ENCODE measurements at places on chromosomes 2 and 18. TPM values are rescaled to one million over a fixed set of nuclear protein-coding genes. Genes with fewer than 3 reads are reported as not detected.

DNA sequence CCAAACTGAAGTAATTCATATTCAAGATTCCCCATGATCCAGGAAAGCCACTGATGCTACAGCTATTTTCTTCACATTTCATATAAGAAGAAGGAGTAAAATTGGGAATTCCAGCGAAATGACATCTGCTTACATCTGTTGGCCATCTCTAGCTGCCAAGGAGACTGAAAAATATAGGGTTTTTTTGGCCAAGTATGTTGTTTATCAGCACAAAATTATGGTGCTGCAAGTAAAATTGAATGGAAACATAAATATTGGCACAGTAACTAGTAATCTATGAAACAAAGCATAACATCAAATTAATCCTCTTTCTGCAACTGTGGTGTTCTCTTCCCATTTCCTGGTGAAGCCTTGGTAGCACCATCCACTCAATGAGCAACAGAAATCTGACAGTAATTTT, 649.5 kb upstream of the ZNF804A start:
- DNase-seq, result peak; percentile 17

DNA sequence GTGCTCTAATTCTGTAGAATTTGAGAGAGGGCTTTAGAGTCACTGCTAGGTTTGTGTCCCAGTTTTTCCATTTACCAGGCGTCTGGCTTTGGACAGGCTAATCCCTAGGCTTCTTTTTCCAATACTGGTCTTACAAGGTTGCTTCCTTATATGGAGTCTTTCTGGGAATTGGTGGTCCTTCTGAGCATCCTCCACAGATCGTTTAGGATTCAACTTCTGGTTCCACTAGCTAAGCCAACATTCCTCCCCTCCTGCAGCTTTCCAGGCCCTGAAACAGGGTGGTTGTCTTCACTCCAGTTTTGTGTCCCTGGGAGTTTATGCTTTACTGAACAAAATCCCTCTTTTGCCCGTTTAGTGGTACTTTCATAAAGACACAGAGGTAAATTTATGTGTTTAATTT, 170.6 kb downstream of the CERS6 start:
- no peak for DNase-seq

DNA sequence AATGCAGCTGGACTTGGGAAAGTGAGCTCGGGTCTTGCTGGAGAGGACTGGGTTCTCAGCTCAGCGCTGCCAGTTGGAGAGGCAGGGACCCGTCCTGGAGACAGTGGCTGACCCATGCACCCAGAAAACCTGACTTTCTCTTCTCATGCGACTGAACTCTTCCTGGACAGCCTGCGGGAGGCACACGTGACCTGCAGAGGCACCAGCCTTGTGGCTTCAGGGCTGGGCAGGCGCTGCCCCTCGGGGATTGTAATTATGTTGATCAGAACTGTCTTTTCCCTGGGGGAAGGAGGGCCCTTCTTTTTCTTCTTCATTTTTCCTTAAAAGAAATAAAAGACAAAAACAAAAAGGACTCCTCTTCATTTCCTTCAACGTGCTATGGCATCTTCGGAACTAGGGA, 198.1 kb downstream of the VAPA start:
- no peak for DNase-seq

DNA sequence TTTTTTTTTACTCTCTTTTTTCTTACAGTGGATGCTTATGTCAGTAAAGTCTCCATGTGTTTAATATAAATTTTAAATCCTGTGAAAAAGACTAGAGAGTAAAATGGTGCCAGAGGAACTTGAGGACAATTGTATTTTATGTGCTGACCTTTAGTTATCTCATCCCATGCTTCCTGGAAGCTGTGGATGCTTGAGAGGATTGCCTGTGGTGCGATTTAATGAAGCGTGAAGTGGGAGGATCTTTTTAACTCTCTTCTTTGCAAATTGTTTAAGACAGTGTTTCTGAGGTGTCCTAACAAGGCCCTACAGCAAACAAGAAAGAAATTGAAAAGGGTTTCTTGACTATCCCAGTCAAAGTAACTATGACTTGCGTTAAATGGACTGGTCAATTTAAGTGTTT, 84.2 kb downstream of the DTNA start:
- DNase-seq, result no peak

- no peak for DNase-seq
These were observed 120.1 kb downstream of the KCNF1 start for GRCh38 chr2:11031876-11032275.

GRCh38 chr2:161424394-161424769, 8.3 kb downstream of the TBR1 start:
- DNase-seq, result no peak

- no peak for DNase-seq
These were observed 63.5 kb downstream of the SMCHD1 start for GRCh38 chr18:2719040-2719439.

DNA sequence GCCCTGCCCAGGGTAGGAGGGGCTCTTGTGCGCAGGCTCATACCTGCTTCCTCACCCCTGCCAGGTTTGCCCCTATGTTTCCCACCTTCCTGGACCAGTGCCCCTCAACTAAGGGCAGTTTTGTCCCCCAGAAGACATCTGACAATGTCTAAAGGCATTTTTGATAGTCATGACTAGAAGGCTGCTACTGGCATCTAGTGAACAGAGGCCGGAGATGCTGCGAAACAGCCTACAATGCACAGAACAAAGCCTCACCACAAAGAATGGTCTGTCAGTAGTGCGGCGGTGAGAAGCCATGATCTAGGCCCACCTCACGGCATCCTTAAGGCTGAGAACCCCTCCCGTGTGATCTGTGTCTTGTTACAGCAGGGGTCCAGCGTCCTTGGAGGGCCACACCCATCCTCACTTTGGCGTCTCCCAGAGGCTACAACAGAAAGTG, 96.0 kb downstream of the TMEM17 start:
- DNase-seq, result peak; percentile 5

GRCh38 chr2:240310201-240310600, 125.3 kb upstream of the GPC1 start:
- DNase-seq, result no peak

GRCh38 chr2:27445155-27445554, 3.0 kb downstream of the KRTCAP3 start:
- no peak for DNase-seq

DNA sequence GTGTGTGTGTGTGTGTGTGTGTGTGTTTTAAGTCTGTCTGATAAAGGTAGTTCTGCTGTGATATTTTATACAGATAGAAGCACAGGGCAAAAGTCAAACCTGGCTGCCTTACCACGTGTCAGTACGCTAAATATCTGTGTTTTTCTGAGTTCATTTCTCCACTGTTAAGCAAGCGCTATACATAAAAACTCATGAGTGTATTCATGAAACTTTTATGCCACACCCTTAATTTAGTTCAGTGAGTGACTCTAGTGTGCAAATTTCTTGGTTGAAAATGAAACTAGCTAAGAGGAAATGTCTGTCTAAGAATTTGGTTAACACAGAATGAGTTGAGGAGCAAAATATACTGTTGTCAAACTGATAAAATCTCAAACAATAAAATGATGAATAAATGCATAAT, 11.2 kb downstream of the CASP10 start:
- DNase-seq, result no peak

- DNase-seq, result peak; percentile 47
These were observed 34.8 kb downstream of the SF3B1 start for GRCh38 chr2:197399887-197400540.

Gene NEURL3
- total RNA-seq, result not detected

GRCh38 chr2:104402825-104403224, 451.1 kb upstream of the POU3F3 start:
- no peak for DNase-seq

Gene CTDP1
- total RNA-seq, result 20.5 TPM

Gene CROCC2
- total RNA-seq, result 0.51 TPM

- DNase-seq, result no peak
These were observed 7.5 kb downstream of the CD207 start for GRCh38 chr2:70828115-70828514.

Gene C2orf15
- under 0.01 TPM for total RNA-seq

GRCh38 chr2:118242216-118242615, 153.9 kb downstream of the INSIG2 start:
- no peak for DNase-seq

- DNase-seq, result no peak
These were observed 13.5 kb downstream of the ANKRD12 start for GRCh38 chr18:9150121-9150520.

DNA sequence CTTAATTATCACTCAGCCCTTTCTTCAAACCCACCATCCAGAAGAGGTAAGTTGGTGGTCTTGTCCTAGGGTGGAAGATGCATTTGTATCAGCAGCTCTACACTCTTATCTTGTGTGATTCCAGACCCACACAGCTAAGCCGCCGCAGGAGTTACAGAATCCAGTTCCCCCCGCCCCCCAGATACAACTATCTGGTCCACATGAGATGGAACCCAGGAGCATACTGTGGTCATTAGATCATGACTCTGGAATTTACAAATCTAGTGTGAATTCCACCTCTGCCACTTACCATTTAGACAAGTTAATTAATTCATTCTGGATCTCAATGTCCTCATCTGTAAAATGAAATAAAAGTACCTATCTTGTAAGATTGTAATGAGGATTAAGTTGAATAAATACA, 486.4 kb downstream of the BCL11A start:
- no peak for DNase-seq

DNA sequence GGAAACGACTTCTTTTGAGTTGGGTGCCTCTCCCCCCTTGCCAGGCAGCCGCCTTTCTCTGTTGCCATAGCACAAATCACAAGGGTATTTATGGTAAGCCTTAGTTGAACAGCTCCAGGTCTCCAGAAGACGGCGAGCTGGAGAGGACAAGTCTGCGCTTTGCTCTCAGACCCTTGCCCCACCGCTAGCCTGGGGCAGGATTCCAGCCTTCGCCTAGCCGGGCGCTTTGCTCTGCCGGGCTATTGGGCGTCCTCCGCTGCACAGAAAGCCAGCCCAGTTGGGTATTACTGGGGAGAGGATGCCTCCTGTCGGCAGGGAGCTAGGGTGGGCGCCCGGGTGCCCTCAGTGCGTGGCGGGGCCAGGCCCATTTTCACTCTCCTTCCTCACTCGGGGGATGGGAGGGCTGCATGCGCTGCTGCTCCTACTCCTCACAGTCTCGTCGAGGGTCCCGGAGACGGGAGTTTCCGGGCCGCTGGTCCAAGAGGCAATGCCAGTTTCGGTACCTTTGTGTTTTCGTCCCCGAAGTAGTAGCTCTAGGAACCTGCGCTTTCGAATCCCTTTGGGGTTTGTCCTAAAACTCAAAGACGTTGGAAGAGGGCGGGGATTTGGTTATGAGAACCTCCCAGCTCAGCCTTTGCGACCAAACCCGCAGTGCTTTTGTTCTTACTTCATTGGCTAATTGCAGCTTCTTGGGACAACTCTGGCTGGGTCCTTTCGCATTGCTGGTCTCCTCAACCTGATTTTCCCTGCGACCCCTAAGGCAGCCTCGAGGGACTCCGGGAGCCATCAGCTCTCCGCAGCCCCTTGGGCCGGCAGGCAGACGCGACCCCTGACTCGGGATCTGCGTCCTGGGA, 3.6 kb upstream of the DLX2 start:
- DNase-seq, result no peak

Gene ITGA4
- total RNA-seq, result 57.5 TPM

DNA sequence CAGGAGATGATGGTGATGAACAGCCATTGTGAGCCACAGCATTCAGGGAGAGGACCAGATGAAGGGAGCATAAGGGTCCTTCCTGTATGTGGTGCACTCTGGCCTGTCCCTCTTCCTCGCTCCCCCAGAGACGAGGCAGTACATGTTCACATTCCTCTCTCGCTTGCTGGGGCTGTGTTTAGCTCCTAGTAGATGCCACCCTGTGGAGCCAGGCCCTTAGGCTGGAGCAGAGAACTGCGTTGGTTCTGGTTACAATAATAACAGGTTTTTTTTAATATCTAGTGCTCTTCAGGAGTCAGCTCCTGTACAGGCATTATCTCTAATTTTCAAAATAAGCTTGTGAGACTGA, 171.1 kb upstream of the MYT1L start:
- DNase-seq, result no peak

- peak; percentile 99 for DNase-seq
These were observed 115.0 kb downstream of the SPTBN1 start for GRCh38 chr2:54570925-54571694.

- peak; percentile 97 for DNase-seq
These were observed 150.1 kb downstream of the ANTXR1 start for GRCh38 chr2:69163109-69163508.

DNA sequence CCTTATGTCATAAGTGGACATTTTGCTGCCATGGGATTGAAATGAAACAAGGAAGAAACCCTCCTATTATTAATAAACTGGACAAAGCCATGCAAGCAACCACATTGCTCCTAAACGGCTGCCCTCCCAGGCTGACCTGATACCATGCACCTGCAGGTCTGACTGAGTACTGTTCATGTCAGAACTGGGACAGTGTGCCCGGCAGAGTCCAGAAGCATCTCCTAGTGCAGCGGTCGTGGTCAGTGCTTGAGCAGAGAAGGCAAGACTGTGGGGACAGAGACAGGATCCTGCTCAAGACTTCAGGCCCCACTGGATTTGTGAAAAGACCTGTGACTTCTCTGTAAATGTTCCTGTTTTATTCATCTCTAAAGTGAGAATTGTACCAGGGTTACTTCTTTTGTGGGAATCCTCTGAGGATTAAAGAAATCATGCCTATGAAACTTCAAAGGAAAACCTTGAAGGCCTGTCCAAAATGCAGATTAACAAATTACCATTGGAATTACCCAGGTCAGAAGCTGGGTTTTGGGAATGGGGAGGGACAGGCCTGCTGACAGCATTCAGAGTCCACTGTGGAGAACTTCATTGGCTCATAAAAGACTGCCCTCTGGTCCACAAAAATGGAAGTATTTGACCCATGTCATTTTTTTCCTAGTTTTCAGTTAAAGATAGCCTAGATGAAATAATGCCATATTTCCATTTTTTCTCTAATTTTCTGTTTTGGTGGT, 13.9 kb downstream of the RNF144A start:
- DNase-seq, result no peak

DNA sequence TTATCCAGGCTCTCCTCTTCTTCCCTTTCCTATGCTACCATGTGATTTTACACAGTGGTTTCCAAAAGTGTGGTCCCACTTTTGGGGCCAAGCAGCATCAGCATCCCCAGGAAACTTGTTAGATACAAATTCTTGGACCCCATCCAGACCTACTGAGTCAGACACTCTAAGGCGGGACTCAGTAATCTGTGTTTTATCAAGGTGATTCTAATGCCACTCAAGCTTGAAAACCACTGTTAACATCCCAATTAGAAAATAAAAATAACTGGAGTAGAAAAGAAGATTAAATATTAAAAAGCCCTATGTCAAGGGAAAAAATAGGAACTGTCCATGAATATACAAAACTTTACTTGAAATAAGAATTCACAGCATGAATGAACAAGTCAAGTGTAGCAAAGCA, 10.8 kb downstream of the DSG2 start:
- no peak for DNase-seq

Gene STAMBP
- total RNA-seq, result 23.6 TPM

All from fibroblast of lung (primary cell).